ENCODE measurements at places on chromosomes 13 and 19. TPM values are rescaled to one million over a fixed set of nuclear protein-coding genes. Genes with fewer than 3 reads are reported as not detected.

- no peak overlapping the region for H3K4me3 ChIP-seq
- no peaks in the 10 kb centered on the region for H3K36me3 ChIP-seq
- DNase-seq: no peak
- H3K27ac ChIP-seq: no peak overlapping the region
- peaks cover 6% of the 10 kb centered on the region for H3K4me1 ChIP-seq
These were observed 81.7 kb downstream of the TNFRSF19 start for GRCh38 chr13:23651887-23652286.

The CNMD gene
- total RNA-seq: not detected

The DUXA gene
- total RNA-seq: not detected

DNA sequence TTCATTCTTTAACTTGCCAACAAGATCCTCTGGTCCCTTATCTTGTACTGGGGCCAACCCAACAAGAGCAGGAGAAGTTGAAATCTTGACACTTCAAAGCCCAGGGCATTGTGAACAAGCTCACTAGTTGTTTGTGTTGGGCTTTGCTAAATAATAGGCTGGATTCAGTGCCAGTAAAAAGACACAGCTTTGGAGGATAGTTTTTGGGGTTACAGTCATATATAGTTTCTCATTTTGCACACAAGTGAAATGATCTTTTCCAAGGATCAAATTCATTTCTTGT is 30.3 kb upstream of the LRCH1 start:
- DNase-seq: no peak
- H3K27me3 ChIP-seq: peaks cover 20% of the 10 kb centered on the region
- no peak overlapping the region for H3K4me3 ChIP-seq

The KLK12 gene
- total RNA-seq: not detected

GRCh38 chr13:95276037-95276505 is 25.2 kb downstream of the ABCC4 start:
- no peaks in the 10 kb centered on the region for H3K27me3 ChIP-seq
- no peak overlapping the region for H3K27ac ChIP-seq
- H3K4me1 ChIP-seq: no peaks in the 10 kb centered on the region
- DNase-seq: no peak
- H3K36me3 ChIP-seq: no peaks in the 10 kb centered on the region

GRCh38 chr13:49410006-49410405 is 33.9 kb downstream of the CAB39L start:
- no peaks in the 10 kb centered on the region for H3K4me1 ChIP-seq
- H3K27me3 ChIP-seq: no peaks in the 10 kb centered on the region
- DNase-seq: no peak
- H3K27ac ChIP-seq: no peak overlapping the region
- no peaks in the 10 kb centered on the region for H3K36me3 ChIP-seq
- no peak overlapping the region for H3K4me3 ChIP-seq

GRCh38 chr19:18589380-18590272 is 1.0 kb downstream of the REX1BD start:
- H3K27me3 ChIP-seq: peaks cover under 1% of the 10 kb centered on the region
- peaks cover 49% of the 10 kb centered on the region for H3K4me1 ChIP-seq
- H3K36me3 ChIP-seq: peaks cover 19% of the 10 kb centered on the region
- DNase-seq: peak; percentile 86
- H3K4me3 ChIP-seq: peak overlapping the region; percentile 83
- H3K27ac ChIP-seq: peak overlapping the region; percentile 96

GRCh38 chr19:29367791-29368222 is 154.9 kb upstream of the UQCRFS1 start:
- no peak overlapping the region for H3K27ac ChIP-seq
- H3K36me3 ChIP-seq: no peaks in the 10 kb centered on the region
- no peaks in the 10 kb centered on the region for H3K4me1 ChIP-seq
- no peak overlapping the region for H3K4me3 ChIP-seq
- H3K27me3 ChIP-seq: peaks cover 6% of the 10 kb centered on the region
- DNase-seq: no peak

The OR7G3 gene
- total RNA-seq: not detected

The ZNF302 gene
- 18.3 TPM for total RNA-seq

- DNase-seq: no peak
- peaks cover 61% of the 10 kb centered on the region for H3K36me3 ChIP-seq
- H3K27ac ChIP-seq: peak overlapping the region; percentile 74
- H3K4me3 ChIP-seq: peak overlapping the region; percentile 17
- H3K27me3 ChIP-seq: no peaks in the 10 kb centered on the region
These were observed 45.5 kb downstream of the SAE1 start for GRCh38 chr19:47176071-47176626.

GRCh38 chr13:72290962-72291681 is 424.1 kb upstream of the DACH1 start:
- no peaks in the 10 kb centered on the region for H3K4me1 ChIP-seq
- H3K4me3 ChIP-seq: no peak overlapping the region
- no peaks in the 10 kb centered on the region for H3K27me3 ChIP-seq
- no peaks in the 10 kb centered on the region for H3K36me3 ChIP-seq

The AXL gene
- total RNA-seq: not detected

DNA sequence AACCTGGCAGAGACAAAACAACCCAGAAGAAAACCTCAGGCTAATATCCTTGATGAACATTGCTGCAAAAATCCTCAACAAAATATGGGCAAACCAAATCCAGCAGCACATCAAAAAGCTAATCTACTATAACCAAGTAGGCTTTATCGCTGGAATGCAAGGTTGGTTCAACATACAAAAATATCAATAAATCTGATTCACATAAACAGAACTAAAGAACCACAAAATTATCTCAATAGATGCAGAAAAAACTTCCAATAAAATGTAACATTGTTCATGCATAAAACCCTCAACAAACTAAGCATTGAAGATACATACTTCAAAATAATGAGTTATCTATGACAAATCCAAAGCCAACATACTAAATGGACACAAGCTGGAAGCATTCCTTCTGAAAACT is 8.8 kb downstream of the ZNF724 start:
- no peak for DNase-seq
- H3K27ac ChIP-seq: no peak overlapping the region
- H3K27me3 ChIP-seq: no peaks in the 10 kb centered on the region
- H3K36me3 ChIP-seq: peaks cover 80% of the 10 kb centered on the region

GRCh38 chr19:5814852-5815246 is 10.0 kb downstream of the NRTN start:
- H3K36me3 ChIP-seq: no peaks in the 10 kb centered on the region
- H3K4me1 ChIP-seq: no peaks in the 10 kb centered on the region
- H3K27ac ChIP-seq: no peak overlapping the region
- no peak overlapping the region for H3K4me3 ChIP-seq
- H3K27me3 ChIP-seq: peaks cover 2% of the 10 kb centered on the region

Measured in activated CD8-positive, alpha-beta T cell treated with anti-CD3 and anti-CD28 coated beads, Interleukin-2, amount 10 ng/mL, durations not matched to agents 7 days and 5 days (primary cell).